Activated CD8-positive, alpha-beta memory T cell treated with anti-CD3 and anti-CD28 coated beads for 48 hours (primary cell): ENCODE measurements at places on chromosomes 6 and 20.

GRCh38 chr6:106360989-106361430, 493 bp downstream of the CRYBG1 start:
- no peak for DNase-seq

- no peak for DNase-seq
These were observed 109.7 kb downstream of the DST start for GRCh38 chr6:56532766-56533551.

DNA sequence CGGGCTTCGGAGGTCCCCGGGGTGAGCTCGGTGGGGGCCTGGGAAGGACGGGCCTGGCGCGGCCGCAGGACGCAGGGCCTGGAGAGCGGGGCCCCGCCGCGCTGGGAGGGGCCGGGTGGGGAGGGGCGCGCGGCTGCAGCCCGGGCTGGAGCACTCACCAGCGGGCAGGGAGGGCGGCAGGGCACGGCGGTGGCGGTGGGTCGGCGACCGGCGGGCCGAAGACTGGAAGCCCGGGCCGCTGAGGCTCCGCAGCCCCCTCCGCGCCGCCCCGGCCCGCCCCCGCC, at the start of gene GATA5:
Gene GATA5, minus strand, starts transcription at position 224 of the 284 bp plus-strand sequence. CDS start 474 bp downstream, outside the sequence.
- no peak for DNase-seq

DNA sequence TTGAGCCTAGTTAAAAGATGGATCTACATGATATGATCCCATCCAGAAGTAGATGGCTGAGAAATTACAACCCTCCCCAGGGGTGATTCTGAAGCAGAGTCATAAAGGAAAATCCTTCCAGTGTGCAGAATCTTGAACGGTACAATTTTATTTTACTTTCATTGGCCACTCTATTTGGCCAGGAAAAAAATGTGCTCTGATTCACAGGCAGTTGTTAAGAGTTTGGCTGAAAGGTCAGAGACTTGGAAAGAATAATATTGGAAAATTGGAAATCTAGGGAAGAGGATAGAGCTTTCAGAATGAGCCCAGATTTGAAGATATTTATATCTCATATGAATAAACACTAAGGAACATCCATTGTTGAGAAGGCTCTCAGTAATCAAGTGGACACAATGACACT, 1299.3 kb upstream of the GJE1 start:
- no peak for DNase-seq

DNA sequence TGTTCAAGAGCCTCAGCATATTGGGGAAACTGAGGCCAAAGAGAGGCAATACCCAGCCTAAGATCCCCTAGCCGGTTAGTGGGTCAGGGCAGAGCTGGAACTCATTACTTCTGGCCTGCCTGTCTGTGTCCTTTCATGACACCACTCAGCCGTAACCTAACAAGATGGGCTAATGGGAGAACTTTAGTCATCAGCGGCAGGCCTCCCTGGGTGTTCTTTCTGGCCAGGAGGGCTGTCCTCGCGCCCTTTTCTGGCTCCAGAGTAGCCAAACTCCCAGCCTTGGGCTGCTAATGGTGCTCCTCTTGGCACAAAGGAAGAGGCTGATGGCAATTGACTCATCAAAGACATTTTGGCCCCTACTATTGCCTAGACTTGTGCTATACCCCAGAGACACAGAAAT, 76.6 kb downstream of the NCR2 start:
- no peak for DNase-seq

- DNase-seq, result no peak
These were observed 78.5 kb downstream of the CBFA2T2 start for GRCh38 chr20:33568378-33568777.

DNA sequence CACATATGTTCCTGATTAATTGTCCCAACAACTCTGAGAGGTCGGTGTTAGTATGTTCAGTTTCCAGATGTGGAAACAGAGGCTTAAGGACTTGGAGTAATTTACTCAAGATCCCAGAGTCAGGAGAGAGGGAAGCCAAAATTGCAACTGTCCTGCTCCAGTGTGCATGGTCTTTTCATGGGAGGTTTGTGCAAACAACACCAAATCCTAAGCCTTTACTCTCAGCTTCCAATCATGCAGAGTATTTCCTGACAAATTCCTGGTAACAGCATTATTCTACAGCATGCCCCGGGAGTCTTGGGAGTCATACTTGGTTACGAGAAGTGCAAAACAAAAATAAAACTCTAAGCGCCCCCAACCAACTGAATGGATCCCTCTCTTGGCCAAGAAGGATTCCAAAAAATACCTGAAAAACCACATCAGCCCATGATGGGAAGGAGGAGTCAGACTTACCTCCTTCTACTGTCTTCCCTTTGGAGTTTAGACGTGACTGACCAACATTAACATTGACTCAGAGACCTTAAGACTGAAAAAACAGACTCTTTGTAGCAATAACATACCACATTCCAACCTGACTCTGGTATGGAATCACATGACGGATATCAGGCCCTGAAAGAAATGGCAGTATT, 30.8 kb upstream of the PPP1R3G start:
- no peak for DNase-seq

DNA sequence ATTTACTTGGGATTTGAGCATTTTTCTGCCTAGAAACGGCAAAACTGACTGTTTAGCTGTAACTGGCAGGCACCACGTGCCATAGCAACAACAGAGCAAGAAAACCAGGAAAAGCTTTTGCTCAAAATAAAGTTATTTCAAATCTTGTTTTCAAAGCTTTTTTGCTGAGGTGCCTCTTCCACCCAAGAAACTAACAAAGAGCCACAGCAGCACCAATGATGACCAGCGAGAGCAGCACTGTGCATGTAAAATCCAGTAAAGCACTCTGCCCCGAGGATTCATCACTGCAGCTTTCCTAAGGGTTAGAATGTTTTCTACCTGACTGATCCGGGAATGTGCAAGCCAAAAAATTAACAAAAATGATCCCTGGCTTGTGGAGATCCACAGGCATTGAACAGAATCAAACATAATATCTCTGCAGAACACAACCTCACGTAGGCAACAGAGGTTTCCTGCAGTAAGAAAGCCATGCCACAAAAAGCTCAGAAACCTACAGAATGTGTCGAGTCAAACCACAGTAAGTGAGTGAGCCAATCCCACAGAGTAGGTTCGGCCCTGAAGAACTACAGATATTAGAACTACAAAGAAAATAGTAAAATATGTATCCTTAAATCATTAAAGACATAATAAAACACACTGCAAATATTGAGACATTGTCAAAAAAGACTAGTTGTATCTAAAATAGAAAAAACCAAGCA, 7.4 kb upstream of the ULBP3 start:
- DNase-seq, result no peak

GRCh38 chr20:61299618-61300017, 47.6 kb downstream of the CDH4 start:
- DNase-seq, result no peak

GRCh38 chr20:10558635-10559187, 115.1 kb downstream of the JAG1 start:
- DNase-seq, result no peak

GRCh38 chr20:13995841-13996240, 525 bp downstream of the MACROD2 start:
- no peak for DNase-seq

- DNase-seq, result no peak
These were observed 35.6 kb upstream of the MICB start for GRCh38 chr6:31462026-31462963.

DNA sequence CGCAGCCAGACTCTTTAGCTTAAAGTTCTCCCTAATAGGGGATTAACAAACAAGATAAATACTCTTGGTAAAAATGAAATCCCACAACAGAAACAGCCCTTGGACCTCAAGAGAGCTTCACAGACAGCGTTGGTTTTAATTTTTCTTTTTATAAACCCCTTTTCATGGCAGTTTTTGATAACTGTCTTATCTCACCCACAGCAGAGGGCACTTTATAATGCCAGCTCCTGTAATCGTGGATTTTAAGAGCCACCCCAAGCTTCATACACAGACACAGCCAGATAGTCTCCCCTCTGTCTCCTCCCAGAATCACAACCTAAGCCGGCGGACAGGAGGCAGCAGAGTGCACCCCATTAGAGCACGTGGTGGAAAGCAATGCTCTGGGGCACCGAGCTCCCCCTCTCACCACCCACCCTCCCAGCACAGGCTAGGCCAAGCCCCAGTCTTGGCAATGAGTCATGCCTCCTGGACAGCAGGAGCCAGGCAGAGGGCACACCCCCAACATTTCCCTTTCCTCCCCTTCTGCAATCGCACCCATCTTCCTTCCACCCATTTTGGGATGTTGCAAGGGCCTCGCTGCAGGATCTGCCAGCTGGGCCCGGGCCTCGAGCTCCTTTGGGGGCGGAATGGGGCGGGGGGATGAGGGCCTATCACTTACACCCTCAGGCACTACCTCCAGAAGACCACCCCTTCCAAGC, 2.4 kb downstream of the JAG1 start:
- no peak for DNase-seq

GRCh38 chr6:112562301-112563231, 215.4 kb downstream of the RFPL4B start:
- no peak for DNase-seq

GRCh38 chr6:14095437-14095836, 22.1 kb upstream of the CD83 start:
- no peak for DNase-seq

- no peak for DNase-seq
These were observed 85.2 kb downstream of the SMLR1 start for GRCh38 chr6:130912434-130912833.

GRCh38 chr6:6891949-6892461, 215.8 kb upstream of the RREB1 start:
- no peak for DNase-seq

DNA sequence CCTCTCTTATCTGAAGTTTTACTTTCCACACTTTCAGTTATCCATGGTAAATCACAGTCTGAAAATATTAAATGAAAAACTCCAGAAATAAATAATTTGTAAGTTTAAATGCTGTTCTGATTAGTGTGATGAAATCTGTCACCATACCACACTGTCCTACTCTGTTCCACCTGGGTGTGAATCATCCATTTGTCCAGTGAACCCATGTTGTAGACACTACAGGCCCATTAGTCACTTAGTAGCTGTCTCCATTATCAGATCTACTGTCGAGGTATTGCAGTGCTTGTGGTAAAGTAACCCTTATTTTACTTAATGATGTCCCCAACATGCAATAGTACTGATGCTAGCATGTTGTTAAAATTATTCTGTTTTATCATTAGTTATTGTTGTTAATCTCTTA, 29.2 kb upstream of the MMS22L start:
- no peak for DNase-seq

- DNase-seq, result no peak
These were observed 333.0 kb downstream of the CD83 start for GRCh38 chr6:14450578-14450977.

- DNase-seq, result no peak
These were observed 435.9 kb downstream of the CD83 start for GRCh38 chr6:14553515-14553914.

DNA sequence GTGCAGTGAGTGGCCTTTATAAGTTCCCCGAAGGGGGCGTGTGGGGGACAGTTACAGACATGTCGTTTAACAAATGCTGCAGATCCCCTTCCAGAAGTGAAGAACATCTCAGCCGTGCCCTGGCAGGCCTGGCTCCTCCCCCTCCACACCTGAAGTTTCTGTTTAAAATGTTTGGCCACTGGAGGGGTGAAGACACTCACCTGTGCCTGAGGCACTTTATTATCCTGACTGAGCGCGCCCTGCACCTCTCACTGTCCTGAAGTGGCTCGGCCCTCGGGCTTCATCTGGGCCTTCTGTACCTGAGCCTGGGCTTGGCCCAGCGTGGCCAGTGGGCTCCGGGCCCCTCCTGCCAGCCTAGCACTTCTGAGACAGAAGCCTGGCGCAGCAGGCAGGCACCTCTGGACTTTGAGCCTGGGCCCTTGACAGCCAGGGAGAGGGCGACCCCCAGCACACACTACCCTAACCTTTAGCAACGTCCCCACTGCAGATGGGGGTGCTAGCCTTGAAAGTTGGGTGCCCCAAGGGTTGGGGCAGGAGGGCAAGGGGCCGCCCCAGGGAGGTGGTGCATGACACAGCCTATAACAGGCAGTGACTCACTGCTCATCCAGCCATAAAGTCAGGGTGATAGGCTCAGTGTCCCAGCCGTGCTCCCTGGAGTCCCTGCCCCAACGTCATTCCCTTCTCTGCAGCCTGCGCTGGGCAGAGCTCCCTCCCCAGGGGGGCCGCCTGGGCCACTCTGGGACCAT, 13.6 kb upstream of the GATA5 start:
- no peak for DNase-seq
